PC-3 (cell line): ENCODE measurements at places on chromosomes 2 and 18.

DNA sequence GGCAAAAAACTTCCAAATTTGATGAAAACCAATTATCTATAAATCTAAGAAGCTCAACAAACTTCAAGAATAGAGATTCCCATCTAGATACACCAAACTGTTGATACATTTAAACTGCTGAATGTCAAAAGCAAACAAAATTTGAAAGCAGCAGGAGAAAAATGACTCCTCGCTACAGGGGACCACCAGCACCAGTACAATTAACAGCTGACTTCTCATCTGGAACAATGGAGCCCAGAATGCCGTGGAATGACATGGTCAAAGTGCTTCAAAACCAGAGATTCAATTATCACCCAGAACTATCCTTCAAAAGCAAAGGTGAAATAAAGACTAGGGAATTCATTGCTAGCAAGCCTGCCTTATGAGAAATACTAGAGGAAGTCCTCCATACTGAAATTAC lies 11.6 kb downstream of the SRSF7 start:
- no peaks in the 10 kb centered on the region for H3K4me1 ChIP-seq
- no peaks in the 10 kb centered on the region for H3K27me3 ChIP-seq
- DNase-seq: no peak
- H3K27ac ChIP-seq: no peak overlapping the region

DNA sequence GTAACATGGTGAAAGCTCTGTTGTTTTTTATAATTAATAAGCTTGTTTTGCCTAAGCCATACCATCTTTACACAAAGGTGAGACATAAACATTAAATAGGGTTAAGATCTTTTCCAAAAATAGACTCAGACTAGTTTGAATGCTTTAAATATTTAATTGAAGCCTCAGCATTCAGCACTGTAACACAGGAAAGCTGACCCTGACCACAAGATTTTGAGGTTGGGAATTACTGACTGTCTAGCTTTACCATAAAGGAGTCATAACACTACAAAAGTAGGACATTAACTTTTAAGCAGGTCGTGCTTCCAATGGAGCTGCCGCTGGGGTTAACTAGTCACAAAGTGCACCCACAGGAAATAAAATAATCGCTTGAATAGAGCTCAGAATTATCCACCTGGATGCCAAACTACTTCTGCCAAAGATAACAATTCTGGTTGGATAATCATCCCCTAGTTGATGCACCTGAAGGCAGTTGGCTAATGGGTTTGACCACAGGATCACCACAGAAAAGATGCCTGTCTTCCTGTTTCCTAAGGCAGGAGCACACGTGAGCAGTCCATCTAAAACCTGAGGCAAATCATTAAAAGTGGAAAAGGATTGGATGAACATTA lies 106.2 kb downstream of the COBLL1 start:
- H3K4me3 ChIP-seq: no peak overlapping the region
- no peak overlapping the region for H3K27ac ChIP-seq
- peak; percentile 28 for DNase-seq
- H3K27me3 ChIP-seq: no peaks in the 10 kb centered on the region
- H3K4me1 ChIP-seq: peaks cover 8% of the 10 kb centered on the region; the same call in 1 of the 2 replicates

GRCh38 chr2:160551259-160551658 lies 57.7 kb upstream of the RBMS1 start:
- H3K36me3 ChIP-seq: no peaks in the 10 kb centered on the region; the same call in 1 of the 2 replicates
- no peaks in the 10 kb centered on the region for H3K27me3 ChIP-seq
- no peak for DNase-seq
- H3K4me3 ChIP-seq: no peak overlapping the region
- H3K27ac ChIP-seq: no peak overlapping the region

DNA sequence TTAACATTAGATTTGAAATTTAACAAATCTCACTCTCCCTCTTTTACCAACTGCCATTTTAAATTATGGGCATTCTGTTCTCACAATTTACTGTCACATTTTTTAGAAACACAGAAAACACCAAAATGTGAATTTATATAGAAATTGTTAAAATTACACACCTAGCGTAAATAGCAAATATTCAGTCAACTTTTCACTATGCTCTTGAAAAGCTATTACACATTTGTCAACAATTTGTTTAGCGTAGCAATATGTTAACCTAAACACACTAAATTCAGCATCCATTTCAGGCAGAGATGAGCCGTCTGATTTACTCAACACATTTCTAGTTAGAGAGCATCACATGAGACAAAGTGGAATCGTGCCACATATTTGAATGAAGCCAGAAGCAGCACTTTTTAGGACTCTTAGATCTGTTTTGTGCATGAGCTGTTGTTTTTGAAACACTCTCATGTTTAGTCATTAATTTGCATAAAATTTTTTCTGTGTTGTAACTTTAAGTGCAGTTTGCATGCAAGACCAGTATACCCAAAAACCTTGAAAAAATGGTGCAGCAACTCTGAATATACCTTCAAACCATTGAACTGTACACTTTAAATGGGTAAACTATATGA lies 8.2 kb downstream of the TTC32 start:
- H3K4me1 ChIP-seq: peaks cover 15% of the 10 kb centered on the region
- no peaks in the 10 kb centered on the region for H3K36me3 ChIP-seq
- H3K27me3 ChIP-seq: no peaks in the 10 kb centered on the region

DNA sequence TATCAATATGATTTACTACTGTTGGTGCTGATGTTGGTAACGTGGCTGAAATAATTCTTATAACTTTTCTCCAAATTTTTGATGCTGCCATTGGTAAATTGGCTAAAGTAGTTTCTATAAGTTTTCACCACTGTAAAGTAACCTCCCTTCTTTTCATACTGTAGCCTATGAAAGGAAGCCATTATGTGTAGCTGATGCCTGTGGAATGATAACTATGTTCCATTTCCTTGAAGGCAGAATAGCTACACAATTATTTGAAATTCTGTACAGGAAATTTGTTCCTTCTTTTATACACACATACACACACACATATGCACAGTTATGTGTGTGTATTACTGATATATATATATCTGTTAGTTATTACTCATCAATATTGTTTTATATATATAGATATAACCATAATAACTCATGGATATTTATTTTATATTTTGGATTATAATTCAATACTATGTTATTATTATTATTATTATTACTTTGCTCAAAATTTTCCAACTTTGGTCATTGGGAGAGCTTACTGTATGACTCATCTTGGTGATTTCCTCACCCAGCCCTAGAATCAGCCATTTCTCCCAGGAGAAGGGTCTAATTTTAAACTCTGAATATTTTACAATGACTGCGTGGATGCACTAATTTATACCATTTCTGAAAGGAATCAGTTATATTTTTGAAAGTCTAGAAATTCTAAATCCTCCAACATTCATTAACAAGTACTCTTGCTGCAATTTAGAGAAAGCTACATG lies 1677.7 kb downstream of the SUCLG1 start:
- no peak overlapping the region for H3K4me3 ChIP-seq
- peaks cover 11% of the 10 kb centered on the region; the same call in 1 of the 2 replicates for H3K4me1 ChIP-seq
- no peak overlapping the region for H3K27ac ChIP-seq
- H3K27me3 ChIP-seq: no peaks in the 10 kb centered on the region
- DNase-seq: no peak
- H3K36me3 ChIP-seq: no peaks in the 10 kb centered on the region

DNA sequence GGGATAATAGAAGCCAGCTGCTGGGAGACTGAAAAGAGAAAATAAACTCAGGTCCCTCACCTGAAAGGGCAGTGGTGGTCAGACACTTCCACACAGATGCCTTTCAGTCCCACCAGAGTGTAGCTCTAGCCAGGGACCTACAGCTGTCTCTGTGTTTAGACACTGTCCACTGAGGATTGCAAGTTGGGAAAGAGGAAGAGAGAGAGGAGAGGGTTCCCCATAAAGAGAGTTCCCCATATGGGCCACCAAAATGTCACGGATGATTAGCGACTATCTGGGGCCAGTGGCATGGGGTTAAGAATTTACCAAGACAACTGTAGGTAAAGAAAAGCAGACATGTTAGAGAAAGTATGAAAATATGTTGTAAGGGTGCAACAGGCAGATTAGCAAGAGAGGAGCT lies 36.7 kb upstream of the SKA1 start:
- no peak overlapping the region for H3K27ac ChIP-seq
- H3K27me3 ChIP-seq: no peaks in the 10 kb centered on the region
- no peak for DNase-seq
- no peak overlapping the region for H3K4me3 ChIP-seq

DNA sequence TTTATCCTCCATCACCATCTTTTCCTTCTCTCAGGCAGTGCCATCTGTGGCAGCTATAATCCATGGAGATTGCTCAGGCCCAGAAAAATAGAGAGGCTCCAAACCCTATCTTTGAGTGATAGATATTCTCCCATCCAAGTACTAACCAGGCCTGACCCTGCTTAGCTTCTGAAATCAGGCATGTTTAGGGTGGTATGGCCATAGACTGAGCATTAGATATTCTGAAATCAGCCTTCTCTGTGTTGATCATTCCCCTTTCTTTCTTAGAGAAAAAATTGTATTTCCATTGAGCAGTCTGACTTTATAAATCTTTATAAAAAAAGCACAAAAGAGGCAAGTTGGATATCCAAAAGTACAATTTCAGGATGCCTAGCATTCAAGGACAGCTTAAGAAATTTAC lies 131.5 kb upstream of the ACVR2A start:
- no peak overlapping the region for H3K4me3 ChIP-seq
- H3K36me3 ChIP-seq: no peaks in the 10 kb centered on the region
- no peak overlapping the region for H3K27ac ChIP-seq
- DNase-seq: no peak

DNA sequence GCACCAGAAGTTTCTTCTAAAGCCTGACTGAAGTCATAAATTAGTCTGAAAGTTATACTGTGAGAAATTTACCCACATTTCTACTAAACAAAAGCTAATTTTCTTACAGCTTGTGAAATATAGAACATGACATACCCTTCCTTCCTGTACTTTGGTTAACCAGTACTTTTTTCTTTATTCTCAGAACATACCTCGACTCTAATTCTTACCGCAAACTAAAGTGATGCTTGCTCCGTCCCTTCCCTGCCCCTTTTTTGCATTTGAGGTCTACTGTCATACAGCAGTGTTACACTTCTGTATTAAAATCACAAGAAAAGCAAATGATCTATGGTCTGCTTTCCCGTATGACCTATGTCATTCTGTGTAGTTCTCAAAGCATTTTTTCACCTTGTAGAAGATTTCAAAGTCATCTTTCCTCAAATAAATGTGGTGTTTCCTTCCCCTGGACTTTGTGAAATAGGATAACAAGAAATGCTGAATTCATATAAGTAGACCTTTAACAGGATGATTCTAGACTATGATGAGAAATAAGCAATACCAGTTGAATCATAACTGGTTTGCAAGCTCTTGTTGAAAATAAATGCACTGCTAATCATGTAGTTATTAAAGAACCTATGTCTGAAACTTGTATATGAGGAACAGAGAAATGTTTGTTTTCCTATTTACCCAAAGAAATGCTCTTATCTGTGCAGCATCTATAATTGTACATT lies 30.4 kb downstream of the CYTIP start:
- H3K27ac ChIP-seq: no peak overlapping the region
- H3K27me3 ChIP-seq: 0 out of 2 replicates have a peak, but pooled peaks cover 12% of the 10 kb centered on the region
- no peak for DNase-seq
- no peaks in the 10 kb centered on the region for H3K4me1 ChIP-seq
- no peaks in the 10 kb centered on the region for H3K36me3 ChIP-seq
- H3K4me3 ChIP-seq: no peak overlapping the region

DNA sequence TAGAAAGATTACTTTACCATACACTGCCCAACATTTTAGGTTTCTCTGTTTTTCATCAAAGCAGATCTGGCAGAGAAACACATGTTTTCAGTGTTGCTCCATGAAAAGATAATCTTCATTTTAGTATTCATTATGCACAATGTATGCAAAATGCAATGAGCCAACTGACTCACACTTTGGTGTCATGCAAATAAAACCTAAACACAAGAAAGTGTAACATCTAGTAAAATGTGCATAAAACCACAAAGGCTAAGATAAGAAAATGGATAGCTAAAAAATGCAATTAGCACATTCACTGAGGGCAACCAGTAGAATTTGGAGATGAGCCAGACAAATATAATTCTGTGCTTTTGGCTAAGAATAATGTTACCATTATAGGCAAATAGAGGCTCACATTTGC lies 203.5 kb upstream of the UBE2E3 start:
- H3K27me3 ChIP-seq: no peaks in the 10 kb centered on the region
- no peaks in the 10 kb centered on the region for H3K4me1 ChIP-seq
- no peak overlapping the region for H3K27ac ChIP-seq
- no peak overlapping the region for H3K4me3 ChIP-seq
- H3K36me3 ChIP-seq: no peaks in the 10 kb centered on the region
- no peak for DNase-seq

DNA sequence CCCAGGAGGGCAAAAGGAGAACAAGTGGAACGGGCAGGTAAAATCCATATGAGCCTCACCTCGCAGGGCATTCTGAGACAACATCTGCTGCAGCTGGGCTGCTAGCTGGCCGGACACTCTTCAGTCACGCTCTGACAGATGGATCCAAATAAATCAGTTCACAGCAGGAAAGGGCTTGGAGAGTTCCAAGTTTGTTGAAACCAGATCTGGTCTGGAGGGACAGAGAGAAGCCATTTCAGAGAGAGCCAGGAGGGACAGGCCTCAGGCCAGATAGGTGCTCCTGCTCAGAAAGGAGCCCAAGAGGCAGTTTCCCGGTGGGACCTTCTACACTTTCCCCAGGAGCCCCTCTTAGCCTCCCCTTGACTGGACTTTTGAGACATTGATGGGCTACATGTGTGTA lies 28.2 kb upstream of the TNP1 start:
- no peak overlapping the region for H3K27ac ChIP-seq
- DNase-seq: no peak
- no peaks in the 10 kb centered on the region for H3K36me3 ChIP-seq
- no peak overlapping the region for H3K4me3 ChIP-seq
- H3K4me1 ChIP-seq: no peaks in the 10 kb centered on the region

- H3K27me3 ChIP-seq: no peaks in the 10 kb centered on the region
- no peaks in the 10 kb centered on the region for H3K36me3 ChIP-seq
- no peak overlapping the region for H3K27ac ChIP-seq
- no peak overlapping the region for H3K4me3 ChIP-seq
- no peak for DNase-seq
These were observed 141.9 kb upstream of the NETO1 start for GRCh38 chr18:73009691-73010090.

GRCh38 chr2:68436270-68436669 lies 30.8 kb downstream of the FBXO48 start:
- H3K27me3 ChIP-seq: no peaks in the 10 kb centered on the region
- H3K4me1 ChIP-seq: no peaks in the 10 kb centered on the region

DNA sequence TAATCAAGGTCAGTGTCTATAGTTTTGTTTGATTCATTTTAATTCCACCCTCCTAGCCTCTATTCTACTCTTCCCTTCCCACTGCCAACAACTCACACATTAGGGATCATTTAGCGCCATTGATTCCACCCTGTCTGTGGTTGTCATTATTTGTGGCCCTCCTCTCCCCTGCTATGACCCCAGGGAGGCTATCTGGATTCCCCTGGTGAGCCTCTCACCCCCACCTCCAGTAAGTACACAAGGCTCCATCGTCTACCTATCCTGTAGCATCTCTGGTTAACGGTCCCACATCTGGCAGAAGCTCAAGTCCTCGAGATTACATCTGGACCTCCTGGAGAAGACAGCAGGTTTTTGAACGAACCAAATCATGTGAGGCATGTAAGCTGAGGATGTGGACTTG lies 27.4 kb downstream of the UPP2 start:
- DNase-seq: no peak
- no peak overlapping the region for H3K27ac ChIP-seq
- peaks cover 19% of the 10 kb centered on the region for H3K4me1 ChIP-seq

DNA sequence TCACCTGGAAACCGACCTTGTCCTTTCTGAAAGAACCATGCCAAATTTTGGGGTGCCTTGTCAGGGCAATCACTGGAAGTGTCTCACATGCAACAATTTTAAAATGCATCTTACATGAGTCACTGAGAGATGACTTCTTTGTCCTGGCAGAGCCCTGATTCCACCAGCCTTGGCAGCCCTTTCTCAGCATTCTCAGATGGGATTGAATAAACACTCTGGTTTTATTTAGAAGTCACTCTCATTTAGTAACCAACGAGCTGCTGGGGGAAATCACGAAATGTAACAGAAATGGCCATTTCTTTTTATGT lies 3.8 kb upstream of the ATP8B1 start:
- H3K36me3 ChIP-seq: no peaks in the 10 kb centered on the region
- peak overlapping the region; percentile 78 for H3K27ac ChIP-seq
- peaks cover 47% of the 10 kb centered on the region for H3K4me1 ChIP-seq
